Ammon's horn (tissue), 1 donor: ENCODE measurements at places on chromosomes 7 and 10.
A peak's percentile ranks its signal among the peaks of the same experiment; 100 is the strongest.

- DNase-seq, result peak; percentile 69
Observed at GRCh38 chr7:74032191-74032490, 4.2 kb downstream of the ELN start.

GRCh38 chr7:48096273-48096672 lies 7.2 kb downstream of the UPP1 start:
- DNase-seq, result no peak

DNA sequence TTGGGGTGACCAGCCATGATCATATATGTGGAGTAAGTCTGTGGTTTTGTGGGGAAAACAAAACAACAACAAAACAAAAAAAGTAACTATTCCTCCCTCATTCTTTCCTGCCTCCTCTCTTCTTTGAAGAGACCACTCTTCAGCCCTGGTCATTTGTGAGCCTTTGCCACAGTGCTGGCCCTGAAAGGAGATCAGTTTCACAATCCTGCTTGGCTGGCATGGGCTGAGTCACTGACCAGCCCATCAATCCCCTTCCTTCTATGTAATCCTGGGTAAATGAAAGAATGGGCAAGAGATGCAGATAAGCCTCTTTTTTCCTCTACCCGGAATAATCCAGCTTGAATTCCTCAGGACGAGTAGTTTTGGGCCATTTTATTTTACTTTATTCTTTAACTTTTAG lies 13.6 kb downstream of the CSTF2T start:
- DNase-seq, result no peak

- DNase-seq, result no peak
Observed at GRCh38 chr10:128147064-128147463, 20.8 kb upstream of the MKI67 start.

DNA sequence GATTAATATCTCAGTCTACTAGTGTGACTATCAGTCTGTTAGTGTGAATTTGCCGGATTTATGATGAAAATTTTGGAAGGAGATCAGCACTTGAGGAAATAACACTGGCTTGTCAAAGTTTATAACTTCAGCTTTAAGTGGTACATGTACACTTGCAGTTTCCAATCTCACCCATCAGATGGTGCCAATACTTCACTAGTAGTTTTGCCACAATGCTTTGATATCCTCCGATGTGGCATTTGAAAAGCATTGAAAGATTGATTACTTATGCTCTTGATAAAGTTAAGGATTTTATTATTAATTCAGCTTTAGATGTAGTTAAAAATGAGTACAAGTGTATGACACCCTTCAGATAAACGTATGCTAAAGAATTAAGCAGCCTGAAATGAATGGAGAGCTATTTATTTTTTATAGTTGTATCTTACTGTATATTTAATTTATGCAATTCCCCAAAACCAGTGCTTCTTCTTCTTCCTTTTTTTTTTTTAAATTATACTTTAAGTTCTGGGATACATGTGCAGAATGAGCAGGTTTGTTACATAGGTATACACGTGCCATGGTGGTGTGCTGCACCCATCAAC lies 98.2 kb downstream of the ANLN start:
- peak; percentile 80 for DNase-seq

- DNase-seq, result no peak
Observed at GRCh38 chr10:15704581-15704968, 15.1 kb downstream of the ITGA8 start.
